ENCODE measurements at places on chromosomes 5 and 9. TPM values are rescaled to one million over a fixed set of nuclear protein-coding genes. Genes with fewer than 3 reads are reported as not detected.

DNA sequence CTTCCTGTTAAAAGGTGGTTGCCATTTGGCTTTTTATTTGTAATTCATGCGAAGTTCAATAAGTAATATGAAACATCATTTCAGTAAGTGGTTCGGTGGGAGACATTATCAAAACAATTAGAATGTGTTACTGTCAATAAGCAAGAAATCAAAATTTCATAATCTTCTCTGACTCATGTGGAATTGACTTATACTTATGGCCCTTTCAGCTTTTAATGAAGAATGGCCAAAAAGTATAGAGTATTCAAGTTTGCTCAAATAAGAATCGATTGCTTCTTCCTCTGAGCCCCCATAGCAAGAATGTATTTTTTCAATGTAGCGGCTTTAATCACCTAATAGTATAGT, 174.5 kb downstream of the AOPEP start:
- ATAC-seq, result no peak

SOWAHA gene
- not detected for total RNA-seq

GRCh38 chr5:158308429-158309025, 449.6 kb upstream of the CLINT1 start:
- ATAC-seq, result no peak

DNA sequence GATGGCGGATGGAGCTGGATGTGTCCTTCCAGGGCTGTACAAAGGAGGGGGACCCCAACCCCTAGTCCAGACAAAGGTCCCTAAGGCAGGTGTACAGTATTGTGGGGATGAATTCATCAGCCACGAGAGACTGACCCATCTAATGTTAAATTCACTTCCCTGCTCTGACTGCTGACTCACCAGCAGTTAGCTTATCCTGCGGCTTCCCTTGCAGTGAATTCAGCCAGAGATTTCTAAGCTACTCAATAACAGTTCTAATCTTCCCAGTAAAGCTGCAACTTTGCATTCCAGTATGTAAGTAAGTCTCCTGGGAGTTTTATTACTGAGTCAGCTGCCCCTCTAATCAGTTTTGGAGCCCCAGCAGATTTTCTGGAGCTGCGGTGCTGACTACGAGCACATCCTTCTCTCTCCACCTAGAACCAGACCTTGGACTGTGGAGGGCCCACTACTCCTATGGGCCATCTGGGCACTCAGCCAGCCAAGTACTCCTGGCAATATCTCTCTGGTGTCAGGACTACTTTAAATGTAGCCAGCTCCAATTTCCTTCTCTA, 16.1 kb downstream of the B4GALT1 start:
- peak; percentile 48 for ATAC-seq

GRCh38 chr9:113493203-113493520, 29.6 kb downstream of the RGS3 start:
- ATAC-seq, result no peak

- ATAC-seq, result peak; percentile 51
Observed at GRCh38 chr5:143968071-143968878, 156.3 kb downstream of the HMHB1 start.

DNA sequence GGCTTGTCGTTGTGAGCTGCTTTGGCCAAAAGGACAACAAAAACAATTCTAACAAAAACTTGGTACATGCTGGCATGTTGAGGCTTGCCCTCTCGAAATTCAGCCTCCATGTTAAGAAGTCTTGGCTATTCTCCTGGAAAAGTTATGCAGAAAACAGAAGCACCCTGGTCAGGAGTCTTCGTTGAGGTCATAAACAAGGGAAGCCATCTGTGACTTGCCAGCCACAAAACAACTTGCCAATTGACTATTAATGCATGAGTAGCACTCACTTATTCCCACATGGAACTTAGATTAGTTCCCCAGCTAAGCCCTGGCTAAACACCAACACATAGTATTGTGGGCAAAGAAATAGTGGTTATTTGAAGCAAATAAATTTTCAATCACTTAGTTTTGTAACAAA, 521.0 kb upstream of the CHD1 start:
- no peak for ATAC-seq
